SK-MEL-5 (cell line): ENCODE measurements at places on chromosomes 2 and 18.

GRCh38 chr2:110149330-110150220 is 34.0 kb upstream of the MALL start:
- peak; percentile 55 for DNase-seq

GRCh38 chr18:68520406-68521075 is 194.4 kb downstream of the TMX3 start:
- DNase-seq: no peak

- no peak for DNase-seq
These were observed 137.9 kb upstream of the PID1 start for GRCh38 chr2:229408962-229409361.

DNA sequence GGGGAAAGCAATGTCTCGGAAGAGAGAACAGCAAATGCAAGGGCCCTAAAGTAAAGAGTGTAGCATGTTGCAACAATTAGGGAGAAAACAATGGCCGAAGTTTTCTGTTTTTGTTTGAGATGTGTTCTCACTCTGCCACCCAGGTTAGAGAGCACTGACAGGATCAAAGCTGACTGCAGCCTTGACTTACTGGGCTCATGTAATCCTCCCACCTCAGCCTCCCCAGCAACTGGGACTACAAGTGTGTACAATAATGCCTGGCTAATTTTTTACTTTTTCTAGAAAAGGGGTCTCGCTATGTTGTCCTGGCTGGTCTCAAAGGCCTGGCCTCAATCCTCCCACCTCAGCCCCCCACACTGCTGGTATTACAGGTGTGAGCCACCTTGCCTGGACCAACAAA is 23.9 kb downstream of the MEMO1 start:
- no peak for DNase-seq

GRCh38 chr2:4898706-4899105 is 793.5 kb upstream of the SOX11 start:
- DNase-seq: no peak

- no peak for DNase-seq
These were observed 7.3 kb upstream of the PELI1 start for GRCh38 chr2:64151476-64151875.

GRCh38 chr2:197130318-197130717 is 180.3 kb downstream of the ANKRD44 start:
- no peak for DNase-seq

- no peak for DNase-seq
These were observed 106.9 kb downstream of the ZNF521 start for GRCh38 chr18:25244924-25245698.

DNA sequence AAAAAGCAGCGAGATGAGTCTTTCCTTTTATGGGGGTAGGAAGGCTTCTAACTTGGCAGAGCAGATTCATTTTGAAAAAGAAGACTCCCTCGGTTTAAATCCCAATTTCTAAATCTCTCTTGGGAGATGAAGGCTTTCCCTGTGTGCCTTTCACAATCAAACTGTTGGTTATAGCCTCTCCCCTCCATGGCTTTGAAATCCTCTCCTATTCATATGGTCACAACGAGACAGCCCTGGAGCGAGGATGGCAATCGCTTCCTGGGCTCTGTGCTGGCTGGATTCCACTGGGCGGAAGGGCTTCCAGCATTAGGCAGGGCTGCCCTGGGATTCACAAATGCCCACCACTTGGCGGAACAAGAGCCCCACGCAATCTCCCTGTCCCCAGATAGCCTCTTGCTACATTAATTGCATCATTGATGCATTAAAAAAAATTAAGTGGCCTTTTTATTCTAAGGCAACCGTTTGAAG is 1.6 kb downstream of the CAVIN2 start:
- DNase-seq: no peak

DNA sequence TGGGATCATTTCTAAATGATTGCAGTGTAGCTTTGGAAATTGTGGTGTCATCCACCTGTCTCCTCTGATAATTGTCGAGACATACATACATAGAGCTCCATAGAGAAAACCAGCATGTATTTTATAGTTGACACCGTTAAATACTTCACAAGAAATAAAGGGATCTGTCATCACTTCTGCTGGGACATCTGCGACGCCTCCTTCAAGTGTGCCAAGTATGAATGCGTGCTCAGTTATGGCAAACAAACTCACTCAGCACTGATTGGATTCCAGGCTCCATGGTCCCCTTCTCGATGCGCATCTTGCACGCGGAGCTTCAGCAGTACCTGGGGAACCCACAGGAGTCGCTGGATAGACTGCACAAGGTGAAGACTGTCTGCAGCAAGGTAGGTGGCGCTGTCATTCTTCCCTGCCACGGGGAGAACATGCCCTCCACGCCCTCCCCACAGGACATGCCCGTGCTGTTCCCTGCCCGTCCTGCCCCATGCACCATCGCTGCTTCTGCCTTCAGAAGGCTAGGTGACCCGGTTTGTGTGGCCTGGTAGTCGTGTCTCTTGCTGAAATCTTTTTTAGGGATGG is 64.1 kb downstream of the TRAPPC12 start:
- no peak for DNase-seq

- no peak for DNase-seq
These were observed 6.2 kb downstream of the ABCG5 start for GRCh38 chr2:43832457-43832856.

GRCh38 chr18:37453752-37454151 is 111.8 kb downstream of the CELF4 start:
- no peak for DNase-seq

DNA sequence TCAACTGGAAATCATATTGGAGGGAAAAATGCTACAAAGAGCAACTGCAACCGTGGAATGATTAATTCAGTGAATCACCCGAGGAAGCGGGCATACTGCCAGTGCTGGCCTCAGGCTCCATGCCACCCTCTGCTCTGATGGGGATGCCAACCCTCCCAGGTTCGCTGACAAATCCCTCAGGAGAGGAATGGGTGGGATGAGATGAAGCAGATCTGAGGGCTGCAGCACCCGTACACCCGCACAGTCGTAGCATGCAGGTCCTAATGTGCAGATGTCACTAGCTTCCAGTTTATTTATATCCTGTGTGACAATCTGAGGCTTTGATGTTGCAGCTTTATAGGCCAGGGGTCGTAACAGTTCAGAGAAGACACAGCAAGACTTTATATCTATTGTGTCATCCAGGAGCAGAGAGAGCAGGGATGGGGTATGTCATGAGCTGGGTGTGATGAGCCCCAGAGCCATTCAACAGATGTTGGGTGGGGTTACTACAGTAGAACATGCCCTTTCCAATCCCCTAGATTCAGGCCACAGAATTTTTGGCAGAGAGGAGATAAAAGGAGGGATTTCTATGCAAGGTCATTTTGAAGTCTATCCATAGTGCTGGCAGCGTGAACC is 44.6 kb downstream of the DPP4 start:
- no peak for DNase-seq

DNA sequence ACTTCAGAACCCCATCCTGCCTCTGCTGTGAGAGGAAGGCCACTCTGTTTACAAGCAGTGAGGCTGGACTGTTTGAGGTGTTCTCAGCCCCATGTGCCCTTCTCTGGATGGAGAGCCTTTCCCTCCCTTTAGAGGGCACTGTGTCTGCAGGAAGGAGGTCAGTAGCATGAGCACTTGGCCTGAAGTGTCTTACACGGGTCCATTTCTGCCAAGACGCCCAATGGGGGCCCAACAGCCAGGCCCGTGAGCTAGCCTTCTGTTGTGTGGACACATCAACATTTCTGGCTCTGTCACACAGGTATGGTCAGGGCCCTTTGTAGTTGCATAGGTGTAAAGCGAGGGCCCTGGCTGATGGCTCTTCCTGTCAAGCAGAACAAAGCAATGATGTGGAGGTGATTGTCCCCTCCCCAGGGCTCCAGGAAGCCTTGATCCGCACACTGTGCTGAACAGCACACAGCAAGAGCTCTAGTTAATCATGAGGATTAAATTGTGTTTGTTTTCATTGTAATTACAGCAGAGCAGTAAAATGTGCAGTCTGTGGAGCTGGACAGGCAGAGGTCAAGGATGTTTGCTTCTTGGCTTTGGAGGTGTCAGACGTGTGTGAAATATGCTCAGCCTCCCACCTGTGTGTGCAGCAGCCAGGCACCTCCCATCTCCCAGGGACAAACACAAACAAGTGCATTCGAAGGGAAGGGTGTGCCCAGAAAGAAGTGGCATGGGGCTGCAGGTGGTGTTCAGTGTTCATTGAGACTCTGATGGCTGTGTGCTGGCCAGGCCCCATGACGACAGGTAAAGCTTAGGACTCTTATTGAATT is 132.1 kb downstream of the SH3RF3 start:
- peak; percentile 56 for DNase-seq

DNA sequence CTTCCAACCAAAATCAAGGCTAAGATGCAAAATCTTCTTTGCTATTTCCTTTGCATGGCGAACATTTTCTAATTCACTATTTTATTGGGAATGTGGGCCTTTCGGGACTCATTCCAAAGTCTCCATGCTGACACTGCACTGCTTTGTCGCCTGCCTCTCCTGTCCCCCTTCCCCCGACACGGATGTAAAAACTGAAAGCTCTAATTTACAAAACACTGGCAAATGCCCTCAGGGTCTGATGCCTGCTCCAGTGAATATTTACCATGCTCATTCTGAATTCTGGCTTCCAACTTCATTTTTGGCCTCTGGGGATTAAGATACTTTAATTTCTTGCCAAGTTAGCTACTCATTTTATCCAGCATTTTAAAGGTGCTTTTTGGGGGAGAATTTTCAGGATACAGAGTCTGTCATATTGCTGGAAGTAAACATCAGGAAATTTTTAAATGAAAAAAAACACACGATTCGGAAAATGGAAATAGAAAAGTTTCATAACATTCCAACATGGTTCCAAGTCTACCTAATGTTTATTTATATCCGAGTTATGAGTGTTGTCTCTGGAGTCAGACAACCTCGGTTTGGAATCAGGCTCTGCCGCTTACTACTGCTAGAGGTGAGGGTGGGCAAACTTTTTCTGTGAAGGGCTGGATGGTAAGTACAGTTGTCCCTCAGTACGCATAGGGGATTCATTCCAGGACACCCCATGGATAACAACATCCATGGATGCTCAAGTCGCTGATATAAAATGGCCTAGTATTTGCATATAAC is 14.6 kb upstream of the LTBP1 start:
- DNase-seq: peak; percentile 38

DNA sequence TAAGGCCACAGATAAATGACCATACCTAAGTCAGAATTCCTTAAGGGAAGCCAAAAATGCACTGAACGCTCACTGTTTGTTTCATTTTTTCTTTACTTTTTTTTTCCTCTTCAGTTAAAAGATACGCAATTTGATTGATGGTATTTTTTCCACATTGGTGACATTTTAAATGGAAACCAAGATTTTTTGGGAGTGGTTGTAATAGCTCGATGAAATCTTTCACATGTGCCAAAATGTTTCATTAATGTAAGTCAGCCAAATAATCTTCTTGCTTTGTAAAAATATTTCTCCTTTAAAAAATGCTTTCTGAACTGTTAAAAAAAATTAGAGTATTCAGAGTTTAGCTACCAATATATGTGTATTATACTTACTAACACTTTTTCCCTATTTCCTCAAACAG is 339.8 kb downstream of the ZEB2 start:
- no peak for DNase-seq

DNA sequence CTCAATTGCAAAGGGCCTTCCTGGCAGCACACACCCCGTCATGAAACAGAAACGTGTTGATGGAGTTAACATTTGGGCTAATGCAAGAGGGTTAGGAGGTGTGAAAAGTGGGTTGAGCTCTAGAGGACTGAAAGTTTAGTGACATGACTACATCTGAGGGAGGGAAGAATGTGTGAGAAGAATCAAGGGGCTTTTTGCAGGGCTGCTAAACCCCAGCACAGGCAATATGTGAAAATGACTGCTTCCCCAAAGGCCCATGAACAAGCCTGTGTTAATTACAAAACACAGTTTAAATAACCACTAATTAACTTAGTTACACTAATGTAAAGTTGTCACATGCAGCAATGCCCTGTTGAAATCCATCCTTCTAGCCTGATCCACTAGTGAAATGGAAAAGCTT is 63.4 kb upstream of the PEX13 start:
- DNase-seq: no peak

DNA sequence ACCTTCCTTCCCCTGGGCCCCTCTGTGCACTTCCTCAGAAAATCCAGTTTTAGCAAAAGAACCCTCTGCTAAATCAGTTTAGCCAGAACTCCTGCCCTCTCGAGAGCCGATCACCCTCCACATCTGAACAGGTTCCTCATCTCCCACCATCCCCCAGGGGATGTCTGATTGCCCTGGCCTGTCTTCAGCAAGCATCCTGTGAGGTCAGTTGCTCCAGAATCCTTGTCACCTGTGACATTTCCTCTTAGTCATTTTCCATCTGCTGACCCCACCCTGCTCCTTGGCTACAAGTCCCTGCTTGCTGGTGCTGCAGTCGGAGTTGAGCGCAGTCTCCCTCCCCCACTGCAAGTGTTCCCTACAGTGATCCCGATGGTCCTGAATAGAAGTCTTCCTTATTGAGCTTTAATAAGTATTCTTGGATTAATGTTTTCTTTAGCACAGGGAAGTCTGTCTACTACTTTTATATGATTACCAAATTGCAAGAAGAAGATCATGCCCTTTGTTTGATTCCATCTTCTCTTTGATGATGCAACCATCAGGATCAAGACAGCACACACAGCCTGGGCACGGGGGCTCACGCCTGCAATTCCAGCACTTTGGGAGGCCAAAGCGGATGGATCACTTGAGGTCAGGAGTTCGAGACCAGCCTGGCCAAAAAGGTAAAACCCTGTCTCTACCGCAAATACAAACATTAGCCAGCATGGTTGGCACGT is 30.9 kb upstream of the UBE2F start:
- no peak for DNase-seq

DNA sequence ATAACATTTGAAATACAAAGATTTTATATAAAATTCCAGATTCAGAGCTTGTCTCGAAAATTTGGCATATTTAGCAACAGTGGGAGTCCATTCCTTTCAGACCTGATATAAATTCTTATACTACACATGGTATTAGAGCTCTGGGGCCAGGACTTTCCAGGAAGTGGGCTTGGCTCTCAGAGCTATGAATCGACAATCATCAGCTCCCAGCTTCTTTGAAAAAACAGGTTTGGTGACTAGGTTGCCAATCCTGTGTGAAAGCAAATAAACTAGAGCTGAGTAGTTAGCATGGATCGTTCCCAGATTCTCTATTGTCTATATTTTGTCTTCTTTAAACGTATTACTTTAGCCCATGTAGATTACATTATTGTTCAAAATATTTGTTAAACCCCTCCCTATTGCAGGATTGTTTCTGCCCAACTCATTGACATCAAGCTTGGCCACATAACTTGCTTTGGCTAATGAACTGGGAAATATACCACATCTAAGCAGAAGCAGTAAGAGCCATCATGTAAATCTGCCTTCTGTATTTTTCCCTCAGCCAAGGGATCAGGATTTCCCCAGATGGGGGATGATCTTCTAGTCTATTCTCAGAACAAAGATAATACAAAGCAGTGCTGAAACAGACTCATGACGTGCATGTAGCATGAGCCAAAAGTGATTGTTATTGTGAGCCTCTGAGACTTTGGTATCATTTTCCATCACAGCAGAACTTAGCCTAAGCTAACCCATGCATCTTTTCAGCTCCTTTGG is 105.4 kb downstream of the KCNH7 start:
- no peak for DNase-seq

GRCh38 chr2:216909541-216910210 is 49.8 kb upstream of the TNP1 start:
- DNase-seq: no peak

GRCh38 chr2:241063587-241063986 is 38.5 kb downstream of the MTERF4 start:
- no peak for DNase-seq
